Thoracic aorta endothelial cell (primary cell): ENCODE measurements at places on chromosomes 2 and 18. TPM values are rescaled to one million over a fixed set of nuclear protein-coding genes. Genes with fewer than 3 reads are reported as not detected.

The NT5C1B gene
- total RNA-seq: not detected in 2 replicates

The WBP1 gene
- 19.2 and 19.5 TPM in 2 replicates for total RNA-seq

The PRSS56 gene
- total RNA-seq: not detected in 2 replicates

The SERPINB7 gene
- total RNA-seq: not detected in 2 replicates
